ENCODE measurements at places on chromosomes 7 and 10.

DNA sequence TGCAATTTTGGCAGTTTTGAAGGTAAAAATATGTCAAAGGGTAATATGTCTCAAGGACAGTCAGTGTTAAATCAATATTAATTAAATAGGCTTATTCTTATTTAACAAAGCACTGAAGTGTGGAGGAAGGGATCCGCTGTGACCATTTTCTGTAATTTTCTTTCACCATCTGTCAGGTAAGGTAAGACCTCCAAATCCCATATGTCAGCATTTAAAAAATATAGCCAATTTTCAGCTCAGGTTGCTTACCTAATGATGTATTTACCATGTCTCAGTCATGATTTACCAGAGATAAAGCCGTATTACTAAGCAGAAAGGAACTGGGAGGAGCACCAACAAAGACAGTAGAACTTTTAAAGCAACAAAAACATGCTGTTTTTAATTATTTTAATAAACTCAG, 683.9 kb downstream of the CCSER2 start:
- DNase-seq, result no peak

DNA sequence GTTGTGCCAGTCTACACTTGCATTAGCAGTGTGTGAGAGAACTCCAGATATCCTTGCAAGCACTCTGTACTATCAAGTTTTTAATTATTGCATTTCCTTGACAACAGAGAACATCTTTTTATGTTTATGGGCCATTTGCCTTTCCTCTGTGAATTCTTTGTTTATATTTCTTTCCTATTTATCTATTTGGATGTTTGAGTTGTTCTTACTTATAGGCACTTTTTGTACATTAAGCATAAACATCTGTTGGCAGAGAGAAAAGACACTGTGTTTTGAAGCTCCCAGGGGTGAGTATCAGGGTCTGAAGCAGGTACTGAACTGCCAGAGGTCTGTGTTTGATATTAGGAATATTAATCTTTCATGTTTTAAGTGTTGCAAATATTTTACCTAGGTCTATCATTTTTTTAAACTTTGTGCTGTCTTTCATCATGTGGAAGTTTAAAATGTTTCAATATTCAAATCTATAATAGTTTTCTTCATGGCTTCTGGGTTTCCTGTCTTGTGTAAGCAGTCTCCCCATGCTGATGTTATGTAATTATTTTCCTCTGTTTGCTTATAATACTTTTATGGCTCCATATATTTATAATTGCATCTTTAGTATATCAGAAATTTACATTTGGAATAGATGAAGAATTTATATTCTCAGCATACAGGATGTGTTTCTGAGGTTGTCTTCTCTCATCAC, 17.7 kb upstream of the PDCD4 start:
- no peak for DNase-seq

DNA sequence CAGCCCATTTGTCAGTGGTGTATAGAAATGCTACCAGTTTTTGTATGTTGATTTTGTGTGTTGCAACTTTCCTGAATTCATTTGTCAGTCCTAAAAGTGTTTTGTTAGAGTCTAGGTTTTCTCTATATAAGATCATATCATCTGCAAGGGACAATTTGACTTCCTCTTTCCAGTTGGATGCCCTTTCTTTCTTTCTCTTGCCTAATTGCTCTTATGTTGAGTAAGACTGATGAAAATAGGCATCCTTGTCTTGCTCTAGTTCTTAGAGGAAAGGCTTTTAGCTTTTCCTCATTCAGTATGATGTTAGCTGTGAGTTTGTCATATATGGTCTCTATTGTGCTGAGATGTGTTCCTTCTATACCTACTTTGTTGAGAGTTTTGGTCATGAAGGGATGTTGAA, 161.7 kb upstream of the TPK1 start:
- DNase-seq, result no peak

DNA sequence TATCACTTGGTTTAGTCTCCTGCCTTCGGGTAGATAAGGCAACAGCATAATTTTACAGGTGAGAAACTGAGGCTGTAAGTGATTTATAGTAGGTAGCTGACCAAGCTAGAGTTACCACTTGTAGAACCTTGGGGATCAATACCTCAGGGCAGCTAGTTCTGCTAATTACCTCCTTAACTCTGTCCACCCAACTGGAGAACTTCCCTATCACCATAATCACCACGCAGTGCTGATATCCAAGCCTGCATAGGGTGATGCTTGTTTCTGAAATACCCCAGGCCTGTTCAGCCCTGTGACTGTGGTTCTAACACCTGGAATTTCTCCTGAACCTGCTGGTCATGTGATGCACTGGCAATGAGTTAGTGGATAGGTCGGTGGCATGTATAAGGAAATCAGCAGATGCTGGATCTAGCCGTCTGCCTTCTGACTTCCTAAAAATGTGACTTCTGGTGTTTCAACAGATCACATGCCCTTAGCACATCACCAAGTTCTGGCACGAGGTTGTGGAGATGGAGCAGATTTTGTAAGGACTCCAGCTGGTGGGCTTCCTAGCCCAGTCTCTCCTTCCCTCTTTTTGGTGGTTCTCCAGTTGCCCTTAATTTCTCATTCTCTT, 15.3 kb downstream of the PLAU start:
- DNase-seq, result no peak

GRCh38 chr7:15972862-15973275, 286.4 kb upstream of the MEOX2 start:
- DNase-seq, result no peak

DNA sequence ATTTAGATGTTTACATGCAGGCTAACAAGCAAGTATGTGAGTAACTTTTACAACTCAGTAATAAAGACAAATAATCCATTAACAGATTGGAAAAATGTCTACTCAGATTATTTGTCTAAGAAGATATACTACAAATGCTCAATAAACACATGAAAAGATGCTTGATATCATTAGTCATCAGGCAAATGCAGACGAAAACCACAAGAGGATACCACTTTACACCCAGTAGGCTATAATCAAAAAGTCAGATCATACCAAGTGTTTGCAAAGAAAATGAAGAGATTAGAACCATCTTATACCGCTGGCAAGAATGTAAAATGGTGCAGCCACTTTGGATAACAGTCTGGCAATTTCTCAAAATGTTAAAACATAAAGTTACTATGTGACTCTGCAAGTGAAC, 84.1 kb downstream of the MALSU1 start:
- DNase-seq, result no peak

DNA sequence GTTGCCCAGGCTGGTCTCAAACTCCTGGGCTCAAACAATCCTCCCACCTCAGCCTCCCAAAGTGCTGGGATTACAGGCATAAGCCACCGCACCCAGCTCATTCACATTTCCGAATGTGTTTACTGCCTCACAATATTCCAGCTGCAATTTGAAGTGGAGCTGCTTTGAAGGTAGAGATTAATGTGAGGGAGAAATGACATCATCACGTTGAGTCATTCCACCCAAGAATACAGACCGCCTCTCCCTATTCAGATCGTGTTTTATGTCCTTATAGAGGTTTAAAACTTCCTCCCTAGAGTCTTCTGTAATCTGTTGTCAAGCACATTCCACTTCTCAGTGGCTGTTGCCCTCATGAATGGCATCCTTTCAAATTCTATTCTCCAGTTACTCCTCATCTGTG, 100.4 kb upstream of the PDGFA start:
- no peak for DNase-seq

GRCh38 chr10:89215511-89215910, 8.4 kb upstream of the CH25H start:
- no peak for DNase-seq

DNA sequence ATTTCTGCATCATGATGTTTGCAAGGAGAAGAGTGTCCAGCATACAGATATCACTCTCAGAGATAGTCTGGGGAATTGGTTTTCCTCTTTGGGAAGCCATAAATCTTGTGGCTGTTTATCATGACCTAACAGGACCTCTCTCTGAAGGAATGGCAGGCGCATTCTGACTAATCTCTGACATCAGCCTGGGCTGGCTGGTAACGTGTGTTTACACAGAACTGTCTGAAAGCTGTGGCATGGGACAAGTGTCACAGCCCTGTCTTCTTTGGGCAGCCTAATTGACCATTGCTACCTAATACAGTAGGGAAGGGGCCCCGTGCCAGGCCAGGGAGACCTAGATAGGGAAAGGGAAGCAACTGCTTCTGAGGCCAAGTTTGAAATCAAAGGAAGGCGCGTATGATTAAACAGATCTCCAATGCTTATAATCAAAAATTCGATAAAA, 73.9 kb upstream of the CABCOCO1 start:
- DNase-seq, result no peak

GRCh38 chr7:122260336-122260735, 44.2 kb downstream of the FEZF1 start:
- no peak for DNase-seq
